Right renal pelvis (tissue), 4 donors: ENCODE measurements at places on chromosomes 6 and 20. TPM values are rescaled to one million over a fixed set of nuclear protein-coding genes. Genes with fewer than 3 reads are reported as not detected.

The RIPPLY2 gene
- 0.05 TPM for polyA plus RNA-seq

The UNC93A gene
- 6.1 TPM for polyA plus RNA-seq

The UBE2V1 gene
- polyA plus RNA-seq = 169 TPM

The GSTA3 gene
- polyA plus RNA-seq = 0.27 TPM

The RHAG gene
- 1.2 TPM for polyA plus RNA-seq

The CCN5 gene
- 0.07 TPM for polyA plus RNA-seq
